SJSA1 (cell line): ENCODE measurements at places on chromosomes 7 and 10. TPM values are rescaled to one million over a fixed set of nuclear protein-coding genes. Genes with fewer than 3 reads are reported as not detected.

FAM200A gene
- 6.8 and 7.9 TPM in 2 replicates for total RNA-seq

ANKRD61 gene
- total RNA-seq: 0.42 TPM in 1 of 2 replicates, not detected in the other

POMZP3 gene
- total RNA-seq: 8.5 and 9.1 TPM in 2 replicates

CYTH3 gene
- 38.6 and 47.8 TPM in 2 replicates for total RNA-seq

CTAGE8 gene
- not detected in 2 replicates for total RNA-seq

EFCAB10 gene
- total RNA-seq: not detected in 2 replicates

- peak; percentile 2 for DNase-seq
Observed at GRCh38 chr10:3495281-3495680, 289.7 kb downstream of the KLF6 start.

DNA sequence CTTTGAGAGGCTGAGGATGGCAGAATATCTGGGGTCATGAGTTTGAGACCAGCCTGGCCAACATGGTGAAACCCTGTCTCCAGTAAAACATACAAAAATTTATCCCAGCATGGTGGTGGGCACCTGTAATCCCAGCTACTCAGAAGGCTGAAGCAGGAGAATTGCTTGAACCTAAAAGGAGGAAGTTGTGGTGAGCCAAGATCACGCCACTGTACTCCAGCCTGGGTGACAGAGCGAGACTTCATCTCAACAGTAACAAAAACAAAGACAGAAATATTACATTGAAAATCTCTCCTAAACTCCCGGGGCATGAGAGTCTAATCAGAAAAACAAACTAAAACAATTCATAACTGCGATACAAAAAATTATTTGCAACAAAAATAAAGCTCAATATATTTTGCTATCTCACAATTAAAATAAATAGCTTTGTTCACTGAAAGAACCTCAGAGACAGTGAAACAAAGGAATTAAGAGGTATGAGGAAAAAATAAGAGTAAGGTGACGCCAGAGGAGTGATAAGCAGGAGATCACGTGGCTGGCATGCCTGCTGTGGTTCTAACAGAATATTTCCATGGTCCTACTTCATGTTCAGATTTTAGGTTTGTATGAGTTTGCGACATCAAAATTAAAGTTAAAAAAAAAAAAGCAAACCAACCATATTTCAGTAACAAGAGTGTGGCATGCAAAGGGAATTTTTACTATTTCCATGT lies 527.7 kb upstream of the POM121L12 start:
- no peak for DNase-seq

GRCh38 chr7:87448388-87448787 lies 27.1 kb downstream of the ABCB4 start:
- no peak for DNase-seq

GRCh38 chr7:115059321-115059720 lies 137.4 kb downstream of the MDFIC start:
- no peak for DNase-seq

DNA sequence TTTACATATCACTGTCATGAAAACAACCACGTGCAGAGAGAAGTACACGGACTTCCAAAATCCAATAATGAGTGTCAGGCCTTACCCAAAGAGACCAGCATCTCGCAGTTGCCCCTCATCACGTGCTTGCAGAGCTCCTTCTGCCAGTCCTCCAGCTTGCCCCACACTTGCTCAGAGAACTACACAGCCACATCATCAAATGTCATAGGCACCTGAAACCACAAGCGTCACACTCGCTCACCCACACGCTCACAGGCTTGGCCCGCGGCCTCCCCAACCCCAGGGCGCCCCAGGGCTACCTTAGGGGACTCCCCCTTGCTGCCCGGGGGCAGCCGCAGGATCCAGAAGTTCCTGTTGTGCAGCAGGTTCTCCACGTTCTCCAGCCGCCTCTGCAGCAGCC lies 123.4 kb upstream of the ZNF746 start:
- DNase-seq: no peak

GRCh38 chr7:465710-466400 lies 53.8 kb downstream of the PDGFA start:
- DNase-seq: peak; percentile 37

DNA sequence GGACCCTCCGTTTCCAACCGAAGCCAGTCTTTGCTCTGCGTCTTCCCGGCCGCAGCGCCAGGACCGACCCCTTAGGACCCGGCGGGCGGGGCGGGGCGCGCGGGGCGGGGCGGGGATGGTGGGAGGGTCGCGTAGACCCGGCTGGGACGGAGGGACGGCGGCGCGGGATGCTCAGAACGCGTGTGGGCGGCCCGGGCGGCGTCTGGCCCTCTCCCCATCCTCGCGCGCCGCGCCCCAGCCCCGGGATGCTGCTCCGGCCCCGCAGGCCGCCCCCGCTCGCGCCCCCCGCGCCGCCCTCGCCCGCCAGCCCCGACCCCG lies at the start of gene UTF1:
UTF1 (plus strand) TSS at position 174 of the 318 bp plus-strand sequence; CDS start at position 246, 72 bp downstream.
- no peak for DNase-seq

GRCh38 chr10:15814565-15814964 lies 45.7 kb downstream of the MINDY3 start:
- no peak for DNase-seq

- DNase-seq: no peak
Observed at GRCh38 chr10:72809006-72809405, 84.5 kb upstream of the OIT3 start.

DNA sequence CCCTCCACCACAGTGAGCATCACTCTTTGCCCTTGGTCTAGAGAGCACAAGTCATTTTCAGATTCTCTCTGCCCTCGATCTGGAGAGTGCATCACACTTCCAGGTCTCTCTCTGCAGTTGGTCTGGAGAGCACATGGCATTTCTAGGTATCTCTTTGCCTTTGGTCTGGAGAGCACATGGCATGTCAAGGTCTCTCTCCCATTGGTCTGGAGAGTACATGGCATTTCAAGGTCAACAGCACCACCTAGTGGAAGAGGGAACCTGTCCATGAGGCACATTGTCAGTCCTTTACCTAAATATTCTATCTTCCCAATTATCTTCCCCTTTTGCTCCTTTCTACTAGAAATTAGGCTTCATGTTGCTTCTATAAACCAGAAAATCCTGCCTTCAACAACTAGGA lies 1139.4 kb downstream of the XPNPEP1 start:
- no peak for DNase-seq

- peak; percentile 60 for DNase-seq
Observed at GRCh38 chr7:33157311-33157710, 27.9 kb downstream of the BBS9 start.

- DNase-seq: no peak
Observed at GRCh38 chr7:33674804-33675411, 230.4 kb upstream of the BMPER start.

DNA sequence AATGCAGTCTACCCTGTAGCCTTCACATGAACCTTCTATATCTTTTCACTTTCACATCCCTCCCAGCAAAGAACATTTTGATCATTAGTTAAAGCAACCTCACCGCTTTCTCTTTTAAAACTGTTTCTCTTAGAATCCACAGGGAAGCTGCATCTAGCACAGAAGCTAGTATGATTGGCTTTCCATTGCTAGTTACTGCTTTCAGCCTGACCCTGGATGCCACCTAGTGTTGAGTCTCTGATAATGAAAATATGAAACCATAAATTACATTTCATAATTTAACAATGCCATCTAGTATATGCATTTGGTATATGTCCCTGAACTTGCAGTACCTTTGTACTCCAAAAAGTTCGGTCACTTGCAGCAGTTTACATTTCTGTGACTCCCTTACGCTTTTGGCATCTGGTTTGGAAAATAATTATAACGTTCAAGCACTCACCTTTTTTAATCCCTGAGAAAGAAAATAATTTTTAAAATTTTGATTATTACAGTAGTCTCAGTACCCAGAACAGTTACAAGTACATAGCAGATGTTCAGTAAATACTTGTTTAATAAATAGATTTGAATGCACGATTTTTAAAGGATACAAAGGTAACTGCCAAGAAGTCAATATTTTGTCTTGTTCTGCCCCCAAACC lies 22.7 kb downstream of the CISD1 start:
- no peak for DNase-seq

DNA sequence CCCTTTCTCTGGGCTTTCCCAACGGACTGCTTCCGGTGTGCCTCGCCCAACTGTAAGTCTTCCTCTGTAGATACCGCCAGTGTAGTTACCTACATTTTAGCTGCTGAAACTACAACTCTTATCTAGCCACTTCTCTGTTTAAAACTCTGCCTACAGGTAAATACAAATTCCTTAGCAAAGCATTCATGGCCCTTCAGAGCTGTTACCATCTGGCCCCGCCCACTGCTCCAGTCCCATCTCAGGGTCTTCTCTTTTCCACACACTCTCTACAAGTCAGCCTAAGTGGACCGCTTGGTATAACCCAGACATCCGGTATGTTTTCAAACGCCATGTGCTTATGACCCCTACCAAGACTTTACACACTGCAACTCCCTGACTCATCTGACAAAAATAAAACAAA lies 41.0 kb upstream of the LAMB4 start:
- no peak for DNase-seq

DNA sequence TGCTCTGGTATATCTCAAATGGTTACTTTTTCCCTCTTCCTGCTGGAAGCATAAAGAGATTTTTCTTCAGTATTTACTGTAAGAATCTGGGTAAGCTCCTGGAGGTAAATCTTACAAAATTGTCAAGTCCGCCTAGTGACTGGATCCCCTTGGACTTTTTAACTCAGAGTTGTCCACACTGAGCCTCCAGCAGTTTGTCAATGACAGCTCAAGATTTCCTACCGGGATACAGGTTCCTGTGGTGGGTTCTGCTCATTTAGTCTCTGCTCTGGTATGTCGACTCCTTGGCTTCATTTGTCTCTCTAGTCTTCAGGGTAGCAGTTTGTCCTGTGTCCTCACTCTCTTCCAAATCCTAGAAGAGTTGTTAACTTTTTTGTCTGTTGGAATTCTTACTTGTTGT lies 27.0 kb downstream of the GPR37 start:
- DNase-seq: no peak

GRCh38 chr10:8830876-8831275 lies 776.4 kb downstream of the GATA3 start:
- no peak for DNase-seq

GRCh38 chr10:67224553-67224952 lies 298.7 kb downstream of the LRRTM3 start:
- DNase-seq: no peak
